ENCODE measurements at places on chromosomes 6 and 20.

GRCh38 chr6:143596866-143597265 lies 80.9 kb upstream of the PHACTR2 start:
- no peak for DNase-seq

DNA sequence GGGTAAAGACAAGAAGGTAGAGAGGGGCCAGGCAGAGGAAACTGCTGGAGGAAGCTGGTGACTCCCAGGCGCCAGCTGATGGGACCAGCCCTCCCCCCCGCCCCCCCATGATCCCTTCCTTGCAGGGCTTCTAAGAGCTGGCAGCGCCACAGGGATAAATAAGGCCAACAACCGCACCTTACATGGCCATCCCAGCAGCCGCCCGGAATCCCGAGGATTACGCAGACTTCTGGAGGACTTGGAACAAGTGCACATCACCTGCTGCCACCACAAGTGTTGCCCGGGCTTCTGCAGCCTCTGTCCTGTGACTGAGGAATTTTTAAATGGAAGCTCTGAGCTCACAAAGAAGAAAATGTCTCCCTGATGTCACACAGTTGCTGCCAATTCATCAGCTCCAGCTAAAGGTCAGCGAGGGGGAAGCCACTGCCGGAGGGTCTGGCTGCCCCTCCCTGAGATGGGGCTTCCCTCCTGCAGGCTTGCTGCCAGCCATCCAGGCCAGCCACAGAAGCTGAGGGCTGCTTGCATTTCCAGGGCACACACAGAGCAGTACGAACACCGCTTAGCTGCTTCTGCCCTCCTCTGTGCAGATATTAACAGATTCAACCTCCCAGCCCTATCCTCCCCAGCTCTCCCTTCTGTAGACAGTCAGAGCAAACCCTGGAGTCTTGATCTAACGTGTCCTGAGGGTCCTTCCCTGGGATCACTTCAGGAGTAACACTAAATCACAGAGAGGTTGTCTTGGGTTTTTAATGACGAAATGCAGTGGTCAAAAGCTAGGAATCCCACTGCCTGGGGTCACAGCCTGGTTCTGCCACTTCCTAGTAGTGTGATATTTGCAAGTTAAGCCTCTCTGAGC lies 38.6 kb upstream of the PIM1 start:
- no peak for DNase-seq

GRCh38 chr6:12440981-12441380 lies 150.8 kb downstream of the EDN1 start:
- no peak for DNase-seq

DNA sequence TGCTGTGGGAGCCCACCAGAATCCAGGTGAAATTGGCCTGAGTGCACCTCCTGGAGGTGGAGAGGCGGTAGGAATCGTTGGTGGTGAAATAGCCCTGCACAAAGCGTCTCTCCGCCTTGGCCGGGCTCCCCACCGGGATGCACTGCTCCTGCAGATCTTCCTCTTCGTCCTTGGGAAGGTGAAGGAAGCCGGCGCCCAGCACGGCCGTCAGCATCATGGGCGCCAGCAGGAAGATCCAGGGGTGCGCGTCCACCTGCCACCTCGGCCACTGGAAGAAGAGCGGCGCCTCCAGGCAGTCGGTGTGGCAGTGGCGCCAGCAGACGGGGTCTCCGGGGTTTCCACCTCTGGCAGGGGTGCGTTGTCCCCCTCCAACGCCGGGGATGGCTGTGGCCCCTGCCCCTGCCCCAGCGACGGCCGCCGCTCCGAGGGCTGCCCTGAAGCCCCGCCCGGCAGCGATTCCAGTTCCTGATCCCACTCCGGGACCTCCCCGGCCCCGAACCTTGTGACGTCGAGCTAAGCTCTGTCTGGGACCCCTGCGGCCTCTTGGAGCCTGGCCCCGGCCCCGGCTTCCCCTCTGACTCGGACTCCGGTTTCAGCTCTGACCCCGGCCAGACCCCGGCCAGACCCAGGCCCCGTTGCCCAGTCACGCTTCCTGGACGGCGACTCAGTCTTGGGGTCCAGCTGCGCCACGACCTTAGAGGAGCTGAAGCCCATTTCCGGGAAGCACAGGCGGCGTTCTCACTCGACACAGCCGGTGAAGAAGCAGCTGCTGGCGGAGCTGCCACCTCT lies 91.9 kb downstream of the CD164 start:
- DNase-seq, result no peak

GRCh38 chr20:20370094-20370575 lies 2.2 kb downstream of the INSM1 start:
- DNase-seq, result no peak

- peak; percentile 57 for DNase-seq
Observed at GRCh38 chr6:11324453-11325015, 92.1 kb upstream of the NEDD9 start.

DNA sequence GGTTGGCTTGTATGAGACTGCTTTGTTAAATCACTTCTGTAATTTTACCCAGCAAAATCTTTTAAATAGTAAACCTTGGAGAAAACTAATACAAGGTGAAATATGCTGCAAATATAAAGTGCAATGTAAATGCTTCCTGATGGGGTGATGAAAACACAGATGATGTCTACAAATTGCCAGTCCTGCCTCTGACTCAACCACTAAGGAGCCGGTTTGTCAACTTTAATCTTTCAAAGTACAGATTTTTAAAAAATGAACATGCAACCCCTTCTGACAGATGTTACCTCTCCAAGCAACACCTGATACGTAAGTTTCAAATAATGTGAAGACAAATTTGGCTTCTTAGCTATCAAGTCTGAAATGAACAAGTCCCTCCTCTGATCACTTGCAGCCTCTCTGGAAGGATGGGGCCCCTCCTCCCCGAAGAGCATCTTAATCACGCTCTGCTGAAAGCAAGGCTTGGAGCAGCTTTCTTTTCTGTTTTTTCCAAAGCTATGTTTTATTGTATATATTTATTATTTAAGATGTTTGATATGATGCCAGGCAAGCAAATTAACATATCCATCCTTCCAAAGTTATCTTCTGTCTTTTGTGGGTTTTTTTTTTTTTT lies 196.0 kb downstream of the MYLK4 start:
- no peak for DNase-seq

- no peak for DNase-seq
Observed at GRCh38 chr6:74114428-74114827, 418.4 kb downstream of the CD109 start.

DNA sequence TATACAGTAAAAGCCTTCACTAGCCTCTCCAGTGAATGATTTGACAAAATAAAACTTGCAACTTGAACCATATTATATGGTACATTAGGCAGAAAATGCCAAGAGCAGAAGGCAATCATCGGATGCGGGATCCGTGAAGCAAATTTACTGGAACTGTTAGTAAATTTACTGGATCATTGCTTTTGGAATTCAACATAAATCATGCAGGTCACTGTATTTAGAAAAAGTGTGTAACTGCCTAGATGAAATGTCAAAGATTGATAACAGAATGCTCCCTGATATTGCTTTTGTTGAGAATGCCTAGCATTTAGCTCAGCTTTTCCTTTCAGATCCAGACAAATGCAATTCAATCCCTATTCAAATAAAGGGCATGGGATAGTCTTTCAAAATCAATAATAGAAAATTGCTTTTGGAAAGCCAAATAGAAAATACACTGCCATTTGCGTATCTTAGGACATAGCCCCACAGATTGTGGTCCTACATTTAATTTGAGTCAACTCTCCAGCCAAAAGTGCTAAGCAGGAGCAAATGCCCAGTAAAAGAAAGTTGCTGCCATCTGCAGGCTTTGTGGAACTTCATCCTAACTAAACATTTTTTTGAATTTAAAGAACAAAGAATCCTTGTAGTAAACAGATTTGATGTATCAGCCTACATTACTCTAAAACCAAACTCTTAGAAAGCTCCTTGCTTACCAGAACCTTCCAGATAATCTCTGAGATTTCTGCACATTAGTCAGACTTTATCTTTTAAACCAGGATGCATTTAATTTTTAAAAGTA lies 109.5 kb upstream of the HSF2 start:
- no peak for DNase-seq
